ENCODE measurements at places on chromosomes 2 and 18.

DNA sequence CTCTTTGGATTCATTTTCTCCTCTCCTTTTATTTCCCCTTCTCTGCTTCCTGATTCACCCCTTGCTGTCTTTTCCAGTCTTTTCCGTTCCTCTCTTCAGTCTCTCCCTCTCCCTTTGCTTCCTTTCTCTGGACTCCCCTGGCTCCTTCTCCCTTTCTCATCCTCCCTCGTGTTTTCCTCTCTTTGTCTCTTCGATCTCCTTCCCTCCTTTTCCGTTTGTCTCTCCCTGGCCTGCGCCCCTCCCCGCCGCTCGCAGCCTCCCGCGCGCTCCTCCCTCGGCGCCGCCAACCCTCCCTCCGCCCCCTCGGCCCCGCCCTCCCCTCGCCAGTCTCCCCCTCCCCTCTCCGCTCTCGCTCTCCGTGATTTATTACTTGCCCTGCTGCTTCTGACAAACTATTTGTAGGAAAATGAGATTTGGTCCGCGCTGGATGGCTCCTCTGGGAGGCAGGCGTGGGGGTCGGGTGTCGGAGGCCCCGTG, 46.0 kb upstream of the PAX8 start:
- DNase-seq, result peak; percentile 37

- no peak for DNase-seq
Observed at GRCh38 chr2:238712011-238712410, 135.9 kb upstream of the TWIST2 start.

GRCh38 chr2:41881249-41881648, 166.6 kb upstream of the PKDCC start:
- no peak for DNase-seq

DNA sequence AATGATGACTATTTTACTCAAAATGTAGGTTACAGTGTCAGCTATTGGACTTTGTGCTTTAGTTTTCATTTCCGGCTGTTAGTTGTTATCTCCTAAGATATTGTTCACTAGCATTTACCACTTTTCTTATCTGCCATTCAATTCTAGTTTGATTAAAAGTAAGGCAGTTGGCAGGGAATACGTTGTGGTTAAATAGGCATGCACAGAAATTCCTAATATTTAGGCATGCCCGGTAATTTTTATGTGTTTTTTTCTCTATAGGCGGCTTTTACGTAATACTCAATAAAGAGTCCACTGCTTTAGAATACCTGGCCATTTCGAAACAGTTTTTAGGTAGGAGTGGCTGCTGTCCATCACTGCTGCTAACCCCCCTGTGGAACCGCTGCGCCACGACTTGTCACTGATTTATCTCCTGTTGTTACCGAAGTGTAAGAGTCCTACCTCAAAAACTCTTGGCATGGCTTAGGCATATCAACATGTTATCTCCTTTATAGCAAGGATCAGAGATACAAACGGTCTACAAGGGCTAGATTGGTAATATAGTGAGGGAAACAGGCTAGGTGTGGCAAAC, 39.5 kb downstream of the BABAM2 start:
- DNase-seq, result no peak

GRCh38 chr2:6945821-6946220, 28.6 kb downstream of the RNF144A start:
- no peak for DNase-seq

DNA sequence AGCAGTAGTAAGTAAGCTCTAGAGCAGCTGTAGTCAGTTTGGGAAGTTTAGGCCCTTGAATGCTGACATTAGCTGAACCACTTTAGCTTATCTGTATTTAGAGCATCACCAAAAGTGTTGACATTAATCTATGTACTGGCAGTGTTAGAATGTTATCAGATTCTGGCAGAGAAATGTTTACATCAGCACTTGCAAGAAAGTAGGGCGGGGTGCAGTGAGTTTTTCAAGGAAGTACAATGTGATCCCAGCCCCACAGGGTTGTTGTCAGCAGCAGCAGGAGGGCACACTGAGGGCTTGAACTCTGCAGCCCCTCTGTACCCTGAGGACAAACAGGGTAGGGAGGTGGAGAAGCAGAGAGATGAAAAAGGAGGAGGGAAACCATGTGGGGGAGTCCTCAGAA, 35.5 kb upstream of the RMP24 start:
- DNase-seq, result no peak

GRCh38 chr2:150706561-150706960, 219.1 kb upstream of the RND3 start:
- DNase-seq, result no peak

DNA sequence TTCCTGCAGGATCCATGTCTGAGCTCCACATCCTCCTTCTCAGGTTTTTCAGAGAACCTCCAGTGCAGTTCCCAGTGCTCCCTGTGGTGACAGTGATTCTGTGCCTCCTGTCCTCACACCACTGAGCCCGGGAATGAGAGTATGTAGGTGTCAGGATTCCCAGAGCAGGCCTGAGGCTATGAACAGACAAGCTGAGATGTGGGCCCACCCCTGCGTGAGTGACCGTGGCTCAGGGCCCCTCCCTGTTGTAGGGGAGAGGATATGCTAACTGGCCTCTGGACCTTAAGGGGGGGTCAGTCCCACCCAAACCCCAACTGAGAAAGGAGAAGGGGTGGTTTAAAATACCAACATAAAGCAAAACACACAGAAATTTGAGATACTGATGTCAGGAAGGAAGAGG, 104.8 kb upstream of the RAB12 start:
- DNase-seq, result no peak

DNA sequence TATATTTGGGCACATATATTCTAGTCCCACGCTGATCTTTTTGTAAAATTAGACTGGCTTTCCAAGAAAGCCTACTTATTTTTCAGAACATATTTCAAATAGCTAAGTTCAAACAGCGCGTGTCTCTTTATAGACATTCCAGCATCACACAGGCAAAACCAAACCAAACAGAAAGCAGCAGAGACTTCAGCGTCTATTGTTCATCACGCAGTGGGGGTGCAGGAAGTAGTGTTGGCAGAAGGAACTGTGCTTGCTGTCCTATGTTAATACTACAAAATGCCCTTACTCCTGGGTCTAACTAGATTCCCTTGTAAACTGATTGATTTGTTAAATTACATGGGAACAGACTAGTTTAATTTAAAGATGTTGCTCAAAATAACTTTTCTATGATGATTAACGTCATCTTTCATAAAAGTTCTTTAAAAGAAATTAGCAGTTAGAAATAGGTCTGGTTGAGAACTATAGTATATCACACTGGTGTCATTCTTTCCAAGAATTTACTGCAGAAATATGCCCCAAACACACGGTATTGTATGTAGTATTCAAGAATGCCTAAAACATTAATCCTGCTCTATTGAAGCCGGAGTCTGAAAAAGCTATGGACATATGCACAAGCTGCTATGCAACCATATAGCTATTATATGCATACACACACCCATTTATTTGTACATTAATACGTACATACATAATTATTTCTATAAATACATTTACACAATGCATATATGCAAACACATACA, 436.3 kb downstream of the CBLN2 start:
- DNase-seq, result no peak

DNA sequence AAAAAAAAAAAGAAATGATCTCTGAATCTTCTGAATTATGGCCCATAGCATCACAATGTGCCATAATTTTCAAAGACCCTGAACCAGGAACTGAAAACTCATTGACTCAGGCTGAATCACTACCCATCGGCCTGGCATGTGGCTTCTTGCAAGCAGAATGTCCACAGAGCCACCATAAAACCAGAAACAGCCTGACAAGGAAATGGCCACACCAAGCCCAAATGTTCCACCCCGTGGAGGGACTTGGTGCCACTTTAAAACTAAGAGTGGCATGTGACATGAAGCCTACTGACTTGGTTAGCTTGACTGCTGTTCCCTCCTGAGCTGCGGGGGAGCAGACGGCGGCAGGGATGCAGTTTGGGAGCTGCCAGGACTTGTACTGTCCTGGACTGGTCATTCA, 71.2 kb upstream of the RBM44 start:
- DNase-seq, result no peak

GRCh38 chr2:205705511-205706349, 23.4 kb downstream of the NRP2 start:
- no peak for DNase-seq

DNA sequence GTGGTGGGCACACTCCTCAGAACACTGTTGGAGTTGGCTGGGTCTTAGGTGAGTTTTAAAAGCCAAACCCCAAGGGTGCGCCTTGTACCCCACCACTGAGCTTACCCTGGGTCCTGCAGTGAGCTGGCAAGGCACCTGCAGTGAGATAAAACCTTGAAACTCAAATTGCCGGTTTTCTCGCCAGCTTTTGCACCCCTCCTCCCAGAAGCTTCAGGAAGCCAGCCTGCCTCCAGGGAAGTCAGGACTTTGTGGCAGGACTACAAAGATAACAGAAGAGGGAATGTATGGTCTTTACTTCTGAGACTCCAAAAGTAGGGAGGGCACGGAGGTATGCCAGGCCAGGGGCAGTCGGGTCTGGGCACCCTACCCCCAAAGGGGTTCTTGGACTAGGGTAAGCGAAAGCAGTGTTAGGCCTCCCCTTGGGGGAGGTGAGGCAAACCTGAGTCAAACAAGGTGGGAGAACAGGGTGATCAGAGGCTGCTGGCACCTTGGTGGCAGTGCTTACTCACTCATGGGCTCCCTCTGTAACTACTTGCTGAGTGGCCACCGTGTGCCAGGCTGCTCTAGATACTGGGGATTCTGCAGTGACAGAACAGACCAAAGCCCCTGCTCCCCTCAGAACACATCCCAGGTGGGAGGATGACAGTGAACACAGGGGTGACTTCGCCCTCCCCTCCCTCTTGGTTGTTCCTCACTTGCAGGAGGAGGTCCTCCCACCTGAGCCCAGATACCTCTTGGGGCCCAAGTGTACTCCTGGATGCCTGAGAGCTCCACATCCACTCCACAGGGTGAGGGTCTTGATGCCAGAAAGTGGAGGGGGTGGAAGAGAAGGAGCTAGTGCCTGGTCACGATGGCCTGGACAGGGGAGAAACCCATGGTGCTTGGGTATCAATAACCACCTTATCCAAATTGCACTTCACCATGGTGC, 69.3 kb upstream of the RGPD5 start:
- no peak for DNase-seq

- DNase-seq, result no peak
Observed at GRCh38 chr2:65577654-65578053, 145.3 kb upstream of the SPRED2 start.

GRCh38 chr2:75064691-75065396, 106.4 kb downstream of the POLE4 start:
- peak; percentile 61 for DNase-seq

DNA sequence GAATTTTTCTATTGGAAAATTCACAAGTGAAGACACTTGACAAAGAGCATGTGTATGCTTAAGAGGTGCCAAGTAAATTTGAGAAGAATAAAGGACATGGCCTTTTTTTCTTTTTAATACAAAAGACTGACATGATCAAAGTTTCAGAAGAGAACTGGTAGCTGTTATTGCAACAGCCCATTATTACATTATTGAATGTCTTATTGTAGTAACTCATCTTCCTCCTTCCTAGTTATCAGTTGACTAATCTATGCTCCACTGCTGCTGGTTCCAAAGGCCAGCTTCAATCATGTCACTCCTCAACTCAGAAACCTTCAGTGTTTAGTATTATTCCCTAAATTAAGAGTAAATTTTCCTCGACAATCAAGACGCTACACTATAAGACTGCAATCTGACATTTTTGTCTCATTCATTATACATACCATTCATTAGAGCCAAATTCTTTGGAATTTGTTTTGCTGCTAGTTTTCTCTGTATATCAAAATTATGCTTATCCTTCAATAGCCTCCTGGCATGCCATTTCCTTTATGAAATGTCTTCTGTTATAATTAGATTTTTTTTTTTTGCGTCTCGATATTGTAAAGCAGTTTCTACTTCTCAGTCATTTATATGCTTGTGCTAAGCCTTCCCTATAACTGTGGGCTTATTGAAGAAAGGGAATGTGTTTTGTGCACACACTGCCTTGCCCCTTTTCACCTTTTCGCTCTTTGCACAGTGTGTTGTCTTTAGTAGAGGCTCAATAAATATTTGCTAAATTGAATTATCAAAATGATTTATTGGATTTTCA, 27.9 kb downstream of the ITGA4 start:
- no peak for DNase-seq

DNA sequence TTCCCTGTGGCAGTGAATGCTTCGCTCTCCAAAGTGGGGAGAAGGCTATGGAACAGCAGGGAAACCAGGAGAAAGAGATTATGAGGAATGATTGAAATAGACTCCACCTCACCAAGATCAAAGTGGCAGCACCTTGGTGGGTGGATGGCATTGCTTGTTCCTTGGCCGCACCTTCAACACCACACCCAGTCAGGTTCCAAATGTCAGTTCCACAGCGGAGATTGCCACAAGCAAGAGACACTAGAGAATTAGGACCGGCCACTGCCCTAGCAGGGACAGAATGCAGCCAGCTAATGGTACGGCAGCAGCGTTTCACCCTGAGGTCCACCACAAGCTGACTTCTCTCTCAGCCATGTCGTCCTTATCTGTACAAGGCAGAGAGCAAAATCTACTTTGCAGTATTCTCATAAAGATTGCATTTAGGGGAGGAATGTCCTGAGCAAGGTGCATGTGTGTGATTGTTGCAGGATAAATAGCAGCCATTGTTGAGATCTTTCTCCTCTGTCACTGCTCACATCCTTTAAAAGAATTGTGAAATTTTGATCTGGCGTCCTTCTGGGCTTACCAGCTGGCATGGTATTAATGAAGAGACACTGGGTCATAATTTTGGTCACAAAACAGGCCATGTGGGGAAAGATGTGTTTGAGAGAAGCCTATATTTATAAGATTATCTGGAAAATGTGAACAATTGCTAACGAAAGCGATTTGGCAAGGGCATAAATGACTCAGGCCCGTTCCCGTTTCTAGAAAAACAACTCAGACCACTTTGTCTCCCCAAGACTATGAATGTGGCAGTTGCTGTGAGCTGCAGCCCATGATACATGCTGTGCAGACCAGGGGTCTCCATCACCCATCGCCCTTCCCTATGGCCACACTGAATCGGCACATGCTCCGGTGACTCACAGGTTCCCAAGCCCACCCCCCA, 228.6 kb upstream of the ID2 start:
- DNase-seq, result no peak

DNA sequence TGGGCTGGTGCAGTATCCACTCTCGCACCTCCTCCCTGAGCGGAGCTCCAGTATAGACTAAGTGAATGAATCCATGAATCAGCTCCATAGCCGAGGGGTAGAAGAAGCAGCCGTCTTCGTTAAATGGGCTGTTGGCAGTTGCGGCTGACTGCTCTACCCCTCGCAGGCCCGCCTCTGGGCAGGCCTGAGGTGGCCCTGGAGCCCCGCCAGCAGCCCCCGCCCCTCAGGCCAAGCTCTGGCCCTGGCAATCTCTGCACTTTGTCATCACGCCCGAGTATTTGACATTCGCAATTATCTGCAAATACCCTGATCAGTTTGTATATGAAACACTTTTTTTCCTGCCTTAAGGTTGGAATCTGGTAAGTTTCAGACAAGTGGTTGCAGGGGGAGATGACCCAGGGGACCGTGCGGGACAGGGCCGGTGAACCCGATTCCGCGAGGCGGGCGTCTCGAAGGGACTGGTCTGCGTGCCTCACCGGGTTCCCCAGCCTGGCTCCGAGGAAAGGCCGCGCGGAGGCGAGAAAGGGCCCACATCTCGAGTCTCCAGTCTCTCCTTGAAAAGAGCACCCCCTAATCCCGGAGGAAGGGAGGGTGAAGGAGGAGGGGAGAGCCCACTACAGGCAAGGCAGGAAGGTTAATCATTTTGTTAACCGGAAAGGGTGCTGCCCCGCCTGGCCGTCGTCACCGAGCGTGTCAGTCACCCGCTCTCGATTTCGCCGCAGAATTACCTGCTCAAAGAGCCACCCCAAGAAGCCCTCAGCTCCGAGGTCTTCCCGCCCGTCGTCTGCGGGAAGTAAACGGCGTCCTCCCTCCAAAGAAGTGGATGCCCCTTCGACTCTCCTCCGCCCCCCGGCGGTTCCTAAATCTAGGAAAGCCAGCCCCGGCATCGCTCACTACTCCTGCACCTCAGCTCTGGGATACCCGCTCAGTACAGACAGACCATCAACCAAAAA, 11.1 kb upstream of the SATB2 start:
- peak; percentile 35 for DNase-seq

Data from activated naive CD4-positive, alpha-beta T cell treated with anti-CD3 and anti-CD28 coated beads, Interleukin-2, amount 50 U/mL, for 72 hours (primary cell).